Liver (tissue), 10 donors: ENCODE measurements at places on chromosomes 2 and 18.
A peak's percentile ranks its signal among the peaks of the same experiment; 100 is the strongest.

GRCh38 chr2:240916571-240917008, 10.5 kb downstream of the CROCC2 start:
- no peak for DNase-seq

DNA sequence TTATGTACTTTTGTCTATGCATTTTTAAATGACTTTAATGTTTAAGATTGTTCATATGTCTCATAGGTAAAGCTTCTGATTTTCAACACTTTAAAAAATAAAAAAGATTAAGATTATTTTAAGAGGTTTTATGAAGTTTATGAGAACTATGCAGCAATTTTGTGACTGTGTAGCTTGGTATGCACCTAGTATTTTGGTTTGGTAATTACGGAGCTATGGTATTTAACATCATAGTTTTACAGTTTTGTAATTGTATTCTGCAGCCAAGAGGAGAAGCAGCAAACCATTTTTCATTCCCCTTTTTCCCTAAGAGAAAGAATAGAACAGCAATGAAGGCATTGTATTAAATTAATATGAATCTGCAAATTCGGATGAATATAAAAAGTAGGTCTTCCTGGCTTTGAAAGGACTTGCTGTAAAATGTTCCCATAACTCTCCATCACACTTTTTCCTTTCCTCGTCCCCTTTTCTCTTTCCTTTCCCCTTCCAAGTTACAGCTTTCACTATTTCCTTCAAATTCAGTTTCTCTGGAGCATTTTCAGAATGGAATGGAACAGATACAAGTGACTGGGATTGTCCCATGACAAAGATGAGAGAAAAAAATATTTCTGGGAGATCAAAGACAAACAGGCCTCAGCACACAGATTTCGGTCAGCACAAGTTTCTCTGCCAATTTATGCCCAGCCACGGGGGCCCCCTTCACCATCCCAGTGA, 26.1 kb upstream of the PIEZO2 start:
- no peak for DNase-seq

- DNase-seq: no peak
Observed at GRCh38 chr2:43791035-43791765, 17.4 kb downstream of the DYNC2LI1 start.

- no peak for DNase-seq
Observed at GRCh38 chr18:71827301-71827700, 716.8 kb downstream of the CBLN2 start.

DNA sequence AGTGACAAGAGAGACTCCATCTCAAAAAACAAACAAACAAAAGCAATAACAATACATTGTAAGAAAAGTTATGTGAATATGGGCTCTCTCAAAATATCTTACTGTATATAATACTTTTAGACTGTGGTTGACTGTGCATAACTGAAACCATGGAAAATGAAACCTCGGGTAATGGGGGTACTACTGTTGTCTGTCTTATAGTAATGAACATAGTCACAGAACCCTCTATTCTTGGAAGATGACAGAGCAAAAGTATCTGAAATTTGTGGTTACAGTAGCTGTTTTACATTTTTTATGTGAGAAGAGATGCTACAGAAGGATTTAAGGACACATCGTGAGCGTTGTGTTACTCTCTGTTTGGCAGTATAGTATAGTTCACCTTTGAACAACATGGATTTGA, 60.5 kb downstream of the MAP4K4 start:
- DNase-seq: no peak

GRCh38 chr2:119481501-119482455, 42.5 kb downstream of the SCTR start:
- peak; percentile 17 for DNase-seq

- DNase-seq: no peak
Observed at GRCh38 chr2:1081451-1082225, 131.0 kb downstream of the SNTG2 start.

DNA sequence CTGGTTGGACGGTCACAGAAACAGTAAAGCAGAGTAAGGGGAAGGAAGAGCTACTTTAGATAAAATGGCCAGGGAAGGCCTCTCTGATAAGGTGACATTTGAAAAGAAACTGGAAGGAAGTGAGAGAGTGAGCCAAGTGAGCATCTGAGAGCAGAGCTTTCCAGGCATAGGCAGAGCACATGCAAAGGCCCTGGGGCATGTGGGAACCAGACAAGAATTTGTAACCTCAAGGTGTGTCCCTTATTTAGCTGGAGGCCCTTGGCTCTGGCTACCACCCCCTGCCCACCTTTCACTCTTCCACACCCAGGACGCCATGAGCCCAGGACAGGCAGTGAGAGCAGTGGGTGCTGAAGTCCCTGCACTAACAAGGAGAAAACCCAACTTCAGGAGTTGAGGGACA, 116.0 kb downstream of the CELF4 start:
- no peak for DNase-seq

DNA sequence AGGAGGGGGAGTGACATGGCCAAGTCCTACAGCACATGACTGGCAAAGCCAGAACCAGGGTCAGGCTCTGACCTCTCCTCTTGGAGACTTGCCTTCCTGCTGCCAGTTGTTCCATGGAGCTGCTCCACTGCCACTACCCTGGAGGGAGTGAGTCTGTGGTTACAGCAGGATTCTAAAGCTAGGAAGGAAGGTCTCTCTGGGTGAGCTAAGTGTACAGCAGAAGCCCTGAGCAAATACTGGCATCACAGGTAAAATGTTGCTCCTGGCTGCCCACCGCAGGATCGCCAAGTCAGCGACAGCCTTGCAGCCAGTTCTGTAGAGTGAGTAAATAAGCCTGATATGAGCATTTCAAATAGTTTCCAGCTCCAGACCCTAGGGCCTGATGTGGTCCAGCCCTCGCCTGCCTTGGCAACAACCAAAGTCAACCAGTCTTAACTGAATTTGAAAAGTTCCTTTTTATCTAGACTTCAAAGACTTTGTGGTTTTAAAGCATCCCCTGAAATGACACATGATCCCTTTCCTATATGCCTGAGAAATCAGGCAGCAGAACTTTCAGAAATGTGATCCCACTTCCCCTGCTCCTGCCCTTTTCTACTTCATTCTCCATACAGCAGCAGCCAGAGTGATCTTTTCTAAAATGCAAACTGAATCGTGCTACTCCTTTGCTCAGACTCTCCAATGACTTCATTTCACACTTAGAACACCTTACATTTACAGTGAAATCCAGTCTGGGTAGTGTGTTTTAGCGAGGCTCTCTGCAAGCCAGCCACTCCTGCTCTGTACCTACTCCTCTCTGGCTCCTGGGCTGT, 114.3 kb downstream of the MGAT5 start:
- DNase-seq: no peak
